ENCODE measurements at places on chromosomes 12 and 14.

- DNase-seq, result peak; percentile 81
These were observed 152.9 kb downstream of the SLC41A2 start for GRCh38 chr12:104805186-104805585.

DNA sequence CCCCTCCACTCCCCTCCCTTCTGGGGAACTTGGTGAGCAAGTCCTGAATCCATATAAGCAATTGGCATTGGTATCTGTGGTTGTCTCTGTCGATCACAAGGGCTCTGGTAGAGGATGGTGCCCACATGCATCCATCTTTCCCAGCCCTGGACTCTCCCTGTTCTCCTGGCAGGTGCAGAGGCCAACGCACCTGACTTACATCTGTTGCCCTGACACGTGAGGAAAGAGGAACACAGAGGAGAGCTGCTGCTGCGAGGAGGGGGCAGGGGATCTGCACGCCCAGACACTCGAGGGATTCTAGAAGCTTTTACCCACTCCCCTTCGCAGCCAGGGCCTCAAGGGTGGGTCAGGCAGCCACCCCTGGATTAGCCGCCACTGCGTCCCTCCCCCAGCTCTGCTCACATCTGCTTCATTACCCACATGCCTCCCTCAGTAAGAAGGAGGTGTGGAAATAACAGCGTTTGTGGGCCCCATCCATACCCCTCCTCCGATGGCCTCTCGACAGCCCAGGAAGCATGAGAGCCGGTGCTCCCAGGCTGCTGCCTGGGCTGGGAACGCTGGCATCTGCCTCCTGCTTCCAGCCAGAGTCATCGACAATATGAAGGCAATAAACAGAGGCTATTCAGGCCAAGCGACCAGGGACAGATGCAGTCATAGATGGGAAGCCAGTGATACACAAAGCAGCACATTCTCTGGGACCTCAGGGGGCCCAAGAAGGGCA lies 56.5 kb downstream of the KDM2B start:
- DNase-seq, result no peak

DNA sequence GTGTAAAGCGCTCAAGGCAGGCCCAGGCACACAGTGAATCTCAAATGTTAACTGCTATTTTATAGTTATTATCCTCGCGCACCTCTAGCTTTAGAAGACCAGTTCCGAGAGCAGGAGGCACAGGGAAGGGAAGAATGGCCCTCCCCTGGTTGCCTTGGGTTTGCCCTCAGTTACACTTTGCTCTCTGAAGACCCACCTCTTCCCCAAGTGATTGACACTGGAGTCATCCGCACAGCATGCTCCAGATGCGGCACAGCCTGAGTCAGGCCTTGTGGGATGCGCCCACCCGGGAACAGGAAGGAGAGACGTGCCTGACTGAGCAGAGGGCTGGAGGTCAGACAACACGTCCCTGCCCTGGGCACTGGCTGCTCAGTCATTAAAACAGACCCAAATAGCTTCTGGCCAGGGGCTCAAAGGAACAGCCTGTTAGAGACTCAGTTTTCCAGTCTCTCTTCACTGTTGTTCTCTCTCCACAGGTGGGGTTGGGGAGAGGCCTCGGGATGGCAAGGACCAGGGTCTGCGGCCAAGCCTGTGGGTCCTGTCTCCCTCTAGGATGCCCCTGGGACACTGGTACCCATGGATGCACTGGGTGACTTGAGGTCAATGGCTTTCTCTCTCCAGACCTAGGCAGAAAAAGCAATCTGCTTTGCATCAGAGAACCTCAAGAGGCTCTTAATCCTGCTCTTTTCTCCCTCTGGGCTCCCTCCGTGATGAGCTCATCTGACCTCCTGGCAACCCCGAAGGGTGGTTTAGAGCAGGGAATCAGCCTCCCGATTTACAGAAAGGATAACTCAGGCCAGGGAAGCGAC lies 13.6 kb upstream of the MLXIP start:
- peak; percentile 91 for DNase-seq

DNA sequence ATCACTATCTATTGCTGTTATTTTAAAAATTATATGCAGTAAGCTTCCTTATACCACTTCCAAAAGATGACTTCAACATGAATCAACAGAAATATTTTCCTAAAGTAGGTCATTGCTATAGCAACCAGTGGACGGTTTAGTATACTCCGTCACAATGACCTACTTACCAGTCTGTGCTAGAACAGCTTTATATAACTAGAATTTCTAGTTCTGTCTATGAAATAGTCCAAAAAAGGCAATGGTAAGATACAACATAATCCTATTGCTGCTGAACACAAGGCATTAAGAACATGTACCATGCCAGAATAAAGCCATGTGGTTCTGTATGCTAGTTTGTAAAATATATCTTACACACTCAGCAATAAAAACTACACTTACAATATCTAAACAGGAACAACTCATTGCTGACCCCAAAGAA lies 40.7 kb upstream of the MTERF2 start:
- peak; percentile 92 for DNase-seq

DNA sequence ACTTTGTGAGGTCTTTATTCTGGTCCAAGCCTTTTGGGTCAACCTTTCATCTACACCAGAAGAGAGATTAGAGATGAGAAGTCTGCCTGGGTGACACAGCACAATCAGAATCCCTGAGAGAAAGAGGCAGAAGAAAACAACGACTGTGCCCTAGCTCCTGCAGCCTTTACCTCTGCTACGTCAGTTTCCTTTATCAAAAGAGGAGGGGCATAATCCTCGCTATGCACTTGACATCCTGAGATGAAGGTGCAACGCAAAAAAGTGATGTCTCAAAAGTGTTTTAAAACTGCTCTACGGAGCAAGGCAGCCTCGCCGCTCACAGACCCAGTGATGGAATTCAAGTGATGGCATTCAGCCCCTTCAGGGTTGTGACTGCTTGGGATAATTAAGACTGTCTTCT lies 21.7 kb downstream of the ZDHHC22 start:
- no peak for DNase-seq

- no peak for DNase-seq
These were observed 39.6 kb downstream of the CCDC88C start for GRCh38 chr14:91377700-91378652.

- DNase-seq, result no peak
These were observed 57.1 kb downstream of the KDM2B start for GRCh38 chr12:121523741-121524140.

- DNase-seq, result no peak
These were observed 3.5 kb downstream of the SERPINA5 start for GRCh38 chr14:94584591-94585280.

DNA sequence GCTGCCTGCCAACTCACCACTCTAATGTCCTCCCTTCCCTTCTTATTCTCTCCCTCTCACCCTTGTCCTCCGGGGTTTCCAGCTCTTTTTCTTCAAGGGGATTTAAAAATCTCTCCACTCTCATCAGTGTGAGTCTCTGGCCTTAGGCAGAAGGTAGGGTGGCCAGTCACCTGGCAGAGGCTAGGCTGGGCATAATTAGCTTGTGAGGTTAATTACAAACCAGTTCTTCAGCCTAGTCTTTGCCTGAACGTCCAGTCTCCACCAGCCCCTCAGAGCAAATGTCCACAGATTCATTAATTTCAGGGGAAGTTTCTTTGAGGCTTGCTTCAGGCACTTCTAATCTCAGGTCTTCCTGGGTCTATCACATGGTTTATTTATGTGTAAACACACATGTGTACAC lies 6.7 kb downstream of the KRT7 start:
- DNase-seq, result no peak
